ENCODE measurements at places on chromosomes 1 and 21. TPM values are rescaled to one million over a fixed set of nuclear protein-coding genes. Genes with fewer than 3 reads are reported as not detected.

Gene TEX38
- total RNA-seq, result not detected

Gene LCE3E
- total RNA-seq, result not detected

Gene ZYG11A
- total RNA-seq, result 0.67 TPM

Gene REN
- not detected for total RNA-seq

Gene RGS18
- not detected for total RNA-seq

Gene PDPN
- total RNA-seq, result 33.7 TPM

Gene KIAA0319L
- total RNA-seq, result 38.1 TPM

Gene MATN1
- total RNA-seq, result not detected

Gene TAF5L
- total RNA-seq, result 17.3 TPM

Gene TDRD5
- not detected for total RNA-seq

Gene PIGR
- 10.7 TPM for total RNA-seq

Gene PLOD1
- 107 TPM for total RNA-seq

Gene CD1B
- total RNA-seq, result not detected

Gene SIM2
- 0.56 TPM for total RNA-seq

Gene LAD1
- total RNA-seq, result 101 TPM

Gene SORT1
- total RNA-seq, result 24.6 TPM

Gene ALX3
- not detected for total RNA-seq

Gene MMEL1
- not detected for total RNA-seq

Gene WDTC1
- total RNA-seq, result 29.4 TPM

Gene SELE
- total RNA-seq, result not detected

Gene CGN
- 2.0 TPM for total RNA-seq

Gene PROX1
- 0.33 TPM for total RNA-seq

Gene STUM
- total RNA-seq, result 0.05 TPM

Gene S100A3
- total RNA-seq, result 58.6 TPM

Gene OPRD1
- total RNA-seq, result not detected

Gene TMCO4
- total RNA-seq, result 16.2 TPM

Gene USP1
- 15.3 TPM for total RNA-seq

Gene AADACL4
- total RNA-seq, result not detected

Gene SH3BGR
- 19.1 TPM for total RNA-seq

Gene CCDC185
- total RNA-seq, result not detected

Gene S100A9
- total RNA-seq, result 95.5 TPM

Gene RHEX
- not detected for total RNA-seq

Gene CASZ1
- total RNA-seq, result 14.1 TPM

Gene OR2AK2
- total RNA-seq, result 0.33 TPM

Gene TPM3
- 330 TPM for total RNA-seq

Gene SARS1
- 480 TPM for total RNA-seq

Gene C4BPA
- not detected for total RNA-seq

Gene GCSAML
- total RNA-seq, result not detected

Gene CATSPERE
- total RNA-seq, result 1.2 TPM

Gene TMCO1
- total RNA-seq, result 79.0 TPM

Gene AUNIP
- total RNA-seq, result 5.7 TPM

Gene BSND
- total RNA-seq, result not detected

Gene TMPRSS3
- total RNA-seq, result 2.8 TPM

Gene LCE6A
- total RNA-seq, result not detected

Gene ETV3
- total RNA-seq, result 34.1 TPM

Gene TMEM269
- not detected for total RNA-seq

Gene E2F2
- 2.2 TPM for total RNA-seq

Gene ELAVL4
- not detected for total RNA-seq

Gene HMCN1
- 60.2 TPM for total RNA-seq

All from mammary epithelial cell (primary cell).